Activated naive CD4-positive, alpha-beta T cell (primary cell): ENCODE measurements at places on chromosomes 3 and 15.

DNA sequence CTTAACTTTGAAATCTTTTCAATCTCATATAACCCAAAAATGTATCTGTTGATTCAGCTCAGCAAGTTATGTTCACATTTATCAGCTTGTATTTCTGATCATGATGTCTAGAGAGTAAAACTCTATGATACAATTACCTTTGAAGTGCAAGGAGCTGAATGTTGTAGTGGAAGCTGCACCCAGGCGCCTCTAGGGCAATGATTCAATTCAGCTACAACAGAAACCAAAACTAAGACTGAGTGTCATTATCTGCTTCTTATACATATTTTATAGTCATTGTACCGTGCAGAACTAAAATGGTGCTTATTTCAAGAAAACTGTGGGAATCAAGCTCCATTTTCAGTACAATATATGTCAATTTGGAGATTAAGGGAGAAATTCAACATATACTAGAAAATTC is 1237.5 kb downstream of the ZPLD1 start:
- DNase-seq: no peak

- DNase-seq: no peak
Observed at GRCh38 chr3:78881501-78881900, 886.3 kb downstream of the ROBO1 start.

- DNase-seq: no peak
Observed at GRCh38 chr15:61997786-61998185, 62.5 kb downstream of the VPS13C start.

GRCh38 chr3:145269106-145269505 is 891.9 kb downstream of the PLOD2 start:
- no peak for DNase-seq

DNA sequence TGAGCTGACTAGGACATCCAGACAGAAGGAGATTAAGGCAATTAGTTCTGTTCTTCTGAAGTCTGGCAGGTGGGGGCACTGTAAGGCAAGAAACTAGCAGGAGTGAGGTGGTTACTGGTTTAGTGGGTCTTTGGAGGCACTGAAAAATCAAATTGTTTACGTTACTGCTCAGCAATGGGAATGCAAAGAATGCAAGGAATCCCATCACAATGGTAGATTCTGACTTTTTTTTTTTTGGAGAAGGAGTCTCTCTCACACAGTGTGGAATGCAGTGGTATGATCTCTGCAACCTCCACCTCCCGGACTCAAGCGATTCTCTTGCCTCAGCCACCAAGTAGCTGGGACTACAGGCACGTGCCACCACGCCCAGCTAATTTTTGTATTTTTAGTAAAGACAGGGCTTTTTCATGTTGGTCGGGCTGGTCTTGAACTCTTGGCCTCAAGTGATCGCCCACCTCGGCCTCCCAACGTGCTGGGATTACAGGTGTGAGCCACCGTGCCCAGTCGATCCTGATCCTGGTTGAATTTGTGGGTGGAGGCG is 16.4 kb downstream of the FAM107A start:
- DNase-seq: no peak

GRCh38 chr3:81958972-81959640 is 197.7 kb upstream of the GBE1 start:
- DNase-seq: no peak

DNA sequence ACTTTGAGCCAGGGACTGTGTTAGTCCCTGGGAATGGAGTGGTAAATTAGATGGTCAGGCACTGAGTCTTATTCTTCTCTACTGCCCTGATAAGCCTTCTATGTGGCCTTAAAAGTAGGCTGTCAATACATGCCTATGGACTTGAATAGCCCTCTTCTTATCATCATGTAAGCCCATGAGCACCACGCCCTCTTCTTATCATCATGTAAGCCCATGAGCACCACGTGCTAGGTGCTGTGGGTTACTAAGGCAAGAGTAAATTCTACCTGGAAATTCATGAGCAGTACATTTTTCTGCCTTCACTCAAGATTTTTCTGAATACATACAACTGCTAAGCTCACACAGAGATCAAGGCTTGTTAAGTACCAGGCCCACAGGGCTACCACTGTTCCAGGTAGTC is 68.5 kb downstream of the DHX30 start:
- DNase-seq: no peak

- no peak for DNase-seq
Observed at GRCh38 chr15:77915261-77915960, 162.1 kb downstream of the TBC1D2B start.

- DNase-seq: no peak
Observed at GRCh38 chr3:36149447-36149865, 230.8 kb upstream of the STAC start.

GRCh38 chr15:59543721-59544547 is 67.6 kb upstream of the GCNT3 start:
- no peak for DNase-seq

- no peak for DNase-seq
Observed at GRCh38 chr3:152183473-152183872, 85.3 kb upstream of the MBNL1 start.

- DNase-seq: no peak
Observed at GRCh38 chr3:3556078-3556477, 243.2 kb upstream of the LRRN1 start.

DNA sequence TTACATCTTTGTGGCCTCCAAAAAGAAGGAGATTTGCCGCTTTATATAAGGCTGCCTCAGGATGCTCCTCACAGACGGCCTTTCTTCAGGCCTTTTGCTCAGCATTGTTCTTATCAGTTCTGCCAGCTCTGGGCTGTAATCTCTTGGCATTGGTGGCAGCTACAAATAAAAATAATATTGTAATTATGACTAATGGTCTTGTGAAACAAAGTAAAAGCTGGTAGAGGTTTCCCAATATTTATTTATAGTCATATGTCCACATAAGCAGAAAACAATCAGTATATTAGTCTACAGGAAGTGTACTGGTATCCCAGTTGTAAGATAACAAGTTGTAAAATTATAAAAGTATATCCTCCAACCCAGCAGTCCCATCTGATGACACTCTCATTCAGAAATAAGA is 7.3 kb downstream of the NEK4 start:
- no peak for DNase-seq

DNA sequence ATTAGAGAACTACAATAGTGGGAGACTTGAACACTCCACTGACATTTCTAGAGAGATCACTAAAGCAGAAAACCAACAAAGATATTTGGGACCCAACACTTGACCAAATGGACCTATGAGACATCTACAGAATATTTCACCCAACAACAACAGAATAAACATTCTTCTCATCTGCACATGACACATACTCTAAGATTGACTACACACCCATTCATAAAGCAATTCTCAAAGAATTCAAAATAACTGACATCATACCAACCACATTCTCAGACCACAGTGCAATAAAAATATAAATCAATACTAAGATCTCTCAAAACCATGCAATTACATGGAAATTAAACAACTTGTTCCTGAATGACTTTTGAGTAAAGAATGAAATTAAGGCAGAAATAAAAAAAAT is 473.7 kb downstream of the LPP start:
- DNase-seq: no peak

- DNase-seq: no peak
Observed at GRCh38 chr3:141482245-141482922, 4.4 kb upstream of the RASA2 start.

- DNase-seq: no peak
Observed at GRCh38 chr3:158780766-158781165, 21.1 kb upstream of the MFSD1 start.

DNA sequence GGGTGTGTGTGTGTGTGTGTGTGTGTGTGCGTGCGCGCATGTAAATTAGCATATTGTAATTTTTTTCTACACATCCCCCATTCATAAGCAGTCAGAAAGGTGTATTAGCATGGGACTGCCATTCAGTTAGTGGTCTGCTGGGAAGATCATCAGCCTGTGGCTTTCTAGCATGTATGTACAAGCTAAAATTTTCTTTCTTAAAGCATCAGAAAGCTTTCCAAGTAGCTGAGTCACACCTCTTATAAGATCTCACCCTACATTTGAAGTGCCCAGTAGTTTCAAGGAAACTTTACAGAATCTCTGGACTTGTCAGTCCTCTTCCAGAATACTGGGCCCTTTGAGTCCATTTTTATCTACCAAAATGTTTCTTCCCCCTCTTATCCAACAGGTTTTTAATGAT is 411.4 kb upstream of the TPRG1 start:
- no peak for DNase-seq

GRCh38 chr15:58873267-58873666 is 60.2 kb downstream of the SLTM start:
- DNase-seq: no peak

DNA sequence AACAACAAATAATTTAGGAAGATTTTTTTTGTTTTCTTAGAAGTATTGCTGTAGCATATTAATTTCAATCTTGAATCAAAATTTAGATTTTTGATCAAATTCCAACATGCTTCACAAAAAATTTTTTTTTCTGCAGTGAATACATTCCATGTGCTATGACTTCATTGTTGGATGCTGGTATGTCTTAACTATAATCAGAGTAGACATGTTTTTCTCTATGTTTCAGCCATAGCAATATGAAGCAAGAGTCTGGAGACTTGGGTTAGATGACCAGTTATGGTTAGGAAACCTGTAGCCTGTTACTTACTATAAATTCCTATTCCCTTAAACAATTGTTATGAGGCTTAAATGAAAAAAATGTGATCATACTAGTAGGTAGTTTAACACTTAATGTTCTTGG is 176.1 kb upstream of the CHL1 start:
- DNase-seq: no peak

DNA sequence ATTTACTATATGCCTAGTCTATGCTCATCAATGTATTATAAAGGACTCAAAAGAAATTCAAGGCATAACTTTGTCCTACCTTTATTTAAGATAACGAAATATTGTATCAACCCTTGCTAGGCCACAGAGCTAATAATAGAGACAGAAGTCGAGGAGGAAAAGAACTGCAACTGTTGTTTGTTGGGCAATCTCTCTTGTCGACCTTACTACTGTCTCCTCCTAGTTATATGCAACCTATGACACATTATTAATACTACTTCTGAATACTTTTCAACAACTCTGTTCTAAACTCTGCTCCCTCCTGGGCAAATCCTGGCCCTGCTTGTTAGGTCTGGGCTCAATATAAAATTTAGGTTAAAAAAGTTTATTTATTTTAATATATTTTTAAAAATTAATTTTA is 24.6 kb downstream of the SPPL2A start:
- no peak for DNase-seq

GRCh38 chr15:73571346-73571745 is 61.8 kb downstream of the NPTN start:
- no peak for DNase-seq

GRCh38 chr3:4520033-4520816 is 27.1 kb downstream of the ITPR1 start:
- no peak for DNase-seq

DNA sequence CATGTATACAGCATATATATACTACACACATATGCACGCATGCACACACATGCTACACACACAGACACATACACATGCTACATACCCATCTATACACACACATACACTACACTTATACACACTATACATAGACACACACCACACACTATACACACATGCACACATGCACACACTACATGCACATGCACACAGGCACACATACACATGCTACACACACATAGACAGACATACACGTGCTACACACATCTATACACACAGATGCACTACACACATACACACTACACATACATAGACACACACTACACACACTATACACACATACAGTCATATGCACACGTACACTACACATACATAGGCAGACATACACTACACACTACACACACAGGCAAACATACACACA is 51.2 kb upstream of the PRR20G start:
- no peak for DNase-seq

- DNase-seq: no peak
Observed at GRCh38 chr3:12507591-12508281, 23.5 kb downstream of the TSEN2 start.

DNA sequence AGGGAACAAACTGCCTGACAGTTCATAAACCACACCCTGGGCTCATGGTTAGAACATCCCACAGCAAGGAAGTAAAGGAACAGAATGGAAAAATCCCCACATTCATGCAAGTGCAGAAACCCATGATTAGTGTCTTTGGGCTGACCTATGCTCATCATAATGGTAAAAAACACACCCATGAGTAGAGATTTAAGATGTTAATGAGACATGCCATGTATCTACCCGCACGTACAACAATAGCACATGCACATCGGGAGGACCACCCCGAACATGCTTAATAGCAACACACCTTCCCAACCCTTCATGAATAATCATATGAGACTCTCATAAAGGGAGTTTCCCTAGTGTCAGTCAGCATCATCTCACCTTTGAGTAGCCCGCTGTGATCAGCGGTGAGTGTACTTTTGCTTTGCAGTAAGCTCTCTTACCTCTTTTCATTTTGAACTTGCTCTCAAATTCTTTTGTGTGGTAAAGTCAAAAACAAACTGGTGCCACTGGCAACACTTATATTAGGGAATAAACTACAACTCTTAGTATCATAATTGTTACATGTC is 23.2 kb downstream of the ZBED2 start:
- no peak for DNase-seq

- DNase-seq: no peak
Observed at GRCh38 chr3:151226088-151226563, 23.1 kb upstream of the GPR171 start.

- DNase-seq: no peak
Observed at GRCh38 chr15:59190291-59190690, 16.4 kb upstream of the LDHAL6B start.

DNA sequence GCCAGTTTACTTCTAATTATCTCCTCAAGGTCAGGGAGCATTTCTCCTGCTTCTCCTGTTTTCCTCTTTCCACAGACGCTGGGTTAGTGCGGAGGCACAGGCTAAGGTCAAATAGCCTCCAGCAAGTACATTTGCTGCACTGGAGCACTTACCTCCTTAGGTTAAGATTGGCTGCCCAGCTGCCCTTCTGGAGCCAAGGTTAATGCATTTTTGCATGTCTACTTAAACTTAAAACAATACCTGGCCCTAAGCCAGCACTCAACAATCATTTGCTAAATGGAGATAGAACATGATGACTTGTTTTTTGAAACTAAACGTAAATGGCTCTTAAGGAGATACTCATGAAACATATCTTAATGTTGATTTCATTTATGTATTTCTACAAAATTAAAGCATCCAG is 83.5 kb downstream of the SSR3 start:
- DNase-seq: no peak

DNA sequence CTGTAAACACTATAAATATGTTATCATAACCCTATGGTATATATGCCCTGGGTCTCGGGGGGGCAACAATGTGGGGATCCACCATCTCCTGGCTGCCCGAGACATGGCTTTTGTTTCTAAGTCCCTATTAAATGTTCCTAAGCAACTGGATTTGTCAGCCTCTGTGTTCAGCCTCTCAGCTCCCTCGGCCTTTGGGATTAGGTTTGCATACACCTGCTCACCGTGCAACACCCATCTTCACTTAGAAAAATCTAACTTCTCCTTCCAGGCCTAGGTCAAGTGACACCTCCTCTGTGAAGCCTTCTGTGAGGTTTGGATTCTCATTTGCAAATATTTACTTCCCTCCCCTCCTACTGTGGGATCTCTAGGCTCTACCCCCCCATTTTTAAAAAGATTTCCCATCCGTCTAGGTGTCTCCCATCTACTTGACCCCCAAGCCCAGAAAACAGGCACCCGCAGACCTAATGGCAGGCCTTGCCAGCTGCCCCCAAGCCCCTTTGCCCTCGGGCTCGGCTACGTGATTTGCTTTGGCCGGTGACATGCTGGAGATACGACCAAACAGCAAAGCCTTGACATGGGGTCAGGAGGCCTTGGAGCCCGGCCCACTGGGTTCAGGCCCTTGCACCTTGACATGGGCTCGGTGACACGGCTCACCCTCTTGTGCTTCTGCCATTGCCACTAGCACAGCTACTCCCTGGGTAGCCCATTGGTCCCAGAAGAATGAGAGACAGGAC is 66.0 kb upstream of the BLM start:
- no peak for DNase-seq

GRCh38 chr15:92670621-92671020 is 15.0 kb upstream of the FAM174B start:
- DNase-seq: no peak
